Left renal pelvis (tissue), 4 donors: ENCODE measurements at places on chromosomes 7 and 10.

DNA sequence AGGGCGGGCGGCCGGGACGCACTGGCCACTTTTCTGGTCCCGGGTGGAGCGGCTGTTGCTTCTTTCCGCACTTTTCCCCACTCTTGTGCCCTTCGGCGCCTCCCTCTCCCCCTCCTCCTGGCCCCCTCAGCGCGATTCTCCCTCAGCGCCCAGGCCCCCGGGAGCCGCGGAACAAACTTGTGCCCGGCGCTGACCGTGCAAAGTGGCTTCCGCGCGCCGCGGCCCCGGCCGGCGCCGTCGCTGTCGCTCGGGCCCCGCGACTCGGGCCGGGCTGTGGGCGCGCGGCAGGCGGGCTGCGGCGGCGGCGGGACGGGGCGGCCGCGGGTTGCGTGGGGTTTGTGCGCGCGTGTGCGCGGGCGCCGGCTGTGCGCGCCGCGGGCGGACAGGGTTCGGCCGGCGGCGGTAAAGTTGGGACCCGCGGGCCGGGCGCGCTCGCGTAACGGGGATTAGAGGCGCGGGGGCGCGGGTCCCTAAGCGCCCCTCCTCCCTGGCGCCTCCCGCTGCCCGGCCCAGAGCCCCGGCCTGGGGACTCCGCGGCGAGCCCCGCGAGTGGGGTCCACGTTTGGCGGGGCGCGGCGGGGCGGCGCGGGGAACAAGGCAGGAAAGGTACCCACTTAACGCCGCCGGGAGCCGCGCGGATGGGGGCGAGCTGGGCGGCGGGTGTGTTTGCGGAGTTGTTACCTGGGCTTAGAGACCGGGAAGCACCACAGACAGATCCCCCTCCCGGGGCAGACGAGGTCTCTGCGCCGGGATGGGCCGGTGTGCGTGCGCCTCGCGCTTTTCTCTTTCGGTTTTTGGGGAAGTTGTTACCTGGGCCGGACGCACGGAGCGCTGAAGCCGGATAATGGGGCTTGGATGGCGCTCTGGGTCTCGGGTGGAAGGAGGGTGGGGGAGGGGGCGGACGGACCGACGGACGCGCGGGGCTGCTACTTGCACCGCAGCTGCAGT, 860 bp downstream of the ZEB1 start:
- DNase-seq, result peak; percentile 20

- DNase-seq, result no peak
These were observed 108.0 kb downstream of the WDFY4 start for GRCh38 chr10:48792687-48793096.

DNA sequence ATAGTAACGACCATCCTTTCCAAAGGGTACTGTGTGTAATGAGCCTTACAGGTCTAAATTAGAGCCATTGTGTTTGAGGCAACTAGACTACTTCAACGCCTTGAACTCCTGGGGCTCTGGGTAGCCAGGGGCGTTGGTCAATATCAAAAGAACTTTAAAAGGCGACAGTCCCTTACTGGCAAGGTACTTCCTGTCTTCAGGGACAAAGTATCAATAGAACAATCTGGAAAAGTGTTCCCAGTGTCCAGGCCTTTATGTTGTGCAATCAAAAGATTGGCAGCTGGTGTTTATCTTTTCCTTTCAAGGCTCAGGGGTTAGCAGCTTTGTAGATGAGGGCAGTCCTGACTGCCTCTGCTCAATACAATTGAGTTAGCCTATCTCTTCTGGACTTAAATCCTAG, 284.3 kb downstream of the PARD3 start:
- DNase-seq, result no peak

GRCh38 chr7:11726001-11726793, 105.8 kb downstream of the THSD7A start:
- no peak for DNase-seq

- no peak for DNase-seq
These were observed 453.2 kb downstream of the DPP6 start for GRCh38 chr7:154505362-154505761.

GRCh38 chr7:154928136-154929005, 74.6 kb downstream of the PAXIP1 start:
- peak; percentile 91 for DNase-seq

GRCh38 chr7:30975256-30975899, 11.6 kb downstream of the GHRHR start:
- DNase-seq, result no peak

DNA sequence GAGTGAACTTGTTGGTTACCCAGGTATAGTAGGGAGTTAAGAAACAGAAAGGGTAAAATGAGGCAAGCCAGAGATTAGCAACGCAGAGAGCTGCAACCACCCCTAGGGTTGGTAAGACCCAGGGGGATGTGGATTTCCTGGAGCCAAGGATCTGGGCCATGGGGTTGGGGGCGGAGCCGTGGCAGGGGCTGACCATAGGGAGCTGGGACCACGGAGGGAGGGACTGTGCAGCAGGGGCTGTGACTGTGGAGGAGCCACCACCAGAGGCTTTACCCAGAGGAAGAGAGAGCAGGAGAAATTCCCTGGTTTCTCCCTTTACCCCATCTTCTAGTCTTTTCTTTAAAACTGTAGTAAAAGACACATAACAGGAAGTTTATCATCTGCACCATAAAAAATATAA, 58.6 kb upstream of the BAIAP2L1 start:
- DNase-seq, result no peak

DNA sequence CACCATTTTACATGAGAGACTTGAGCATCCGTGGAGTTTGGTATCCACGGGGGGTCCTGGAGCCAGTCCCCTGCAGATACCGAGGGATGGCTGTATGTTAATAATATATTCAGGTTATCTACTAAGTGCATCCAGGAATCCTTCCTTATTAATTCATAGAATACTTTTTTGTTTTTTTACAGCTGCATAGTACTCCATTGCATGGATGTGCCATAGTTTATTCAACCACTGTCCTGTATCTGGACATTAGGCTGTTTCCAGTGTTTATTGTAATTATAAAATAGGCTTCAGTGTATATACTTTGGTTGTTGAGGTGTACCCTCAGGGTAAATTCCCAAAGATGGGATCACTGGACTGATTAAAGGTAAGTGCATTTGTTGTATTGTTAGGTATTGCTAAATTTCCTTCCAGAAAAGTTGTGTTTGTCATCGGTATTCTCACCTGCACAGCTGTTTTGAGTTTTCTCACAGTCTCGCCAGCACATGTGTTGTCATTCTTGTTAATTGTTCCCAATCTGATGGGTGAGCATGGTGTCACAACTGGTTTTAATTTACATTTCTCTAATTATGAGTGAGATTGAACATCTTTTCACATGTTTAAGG, 55.1 kb downstream of the INPP5F start:
- DNase-seq, result no peak

DNA sequence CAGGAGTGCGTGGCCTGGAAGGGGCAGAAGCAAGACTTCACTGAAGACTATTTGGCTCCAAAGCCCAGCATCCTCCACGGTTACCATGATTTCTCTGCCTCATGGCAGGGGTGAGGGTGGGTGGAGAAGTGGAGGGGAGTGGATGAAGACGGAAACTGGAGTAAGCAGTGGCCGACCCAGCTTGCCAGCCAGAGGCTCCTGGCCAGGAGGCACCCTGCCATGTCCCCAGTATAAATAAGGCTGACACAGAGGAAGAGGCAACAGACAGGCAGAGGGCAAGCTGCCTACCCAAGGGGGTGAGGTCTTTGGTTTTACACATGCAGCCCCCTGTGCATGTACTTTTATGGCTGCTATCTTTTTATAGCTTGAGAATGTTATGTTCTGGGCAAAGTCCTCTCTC, 102.6 kb upstream of the TBX20 start:
- DNase-seq, result no peak

GRCh38 chr7:44489955-44490350, 505 bp downstream of the NUDCD3 start:
- DNase-seq, result no peak

DNA sequence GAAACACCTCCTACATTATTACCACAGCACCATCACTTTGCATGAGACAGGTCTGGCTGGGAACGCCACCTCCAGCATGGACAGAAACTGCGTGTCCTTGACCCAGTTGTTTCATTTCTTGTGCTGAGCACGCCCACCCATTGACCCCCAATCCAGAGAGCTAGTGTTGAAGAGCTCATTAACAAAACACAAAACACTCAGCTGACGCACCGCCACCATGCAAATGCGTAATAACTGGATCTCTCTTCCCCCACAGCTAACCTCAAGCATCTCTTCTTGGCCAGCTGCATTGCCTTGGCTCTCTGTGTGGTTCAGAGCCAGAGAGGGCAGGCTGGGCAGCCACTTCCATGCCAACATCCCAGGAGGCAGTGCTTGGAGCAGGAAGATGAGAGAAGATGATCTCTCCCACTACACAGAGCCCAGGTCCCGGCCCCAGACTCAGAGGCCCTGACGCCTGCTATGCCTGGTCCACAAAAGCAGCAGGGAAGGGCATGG, 173.5 kb downstream of the PLXNA4 start:
- no peak for DNase-seq

- no peak for DNase-seq
These were observed 183.0 kb downstream of the RAPGEF5 start for GRCh38 chr7:22173685-22174573.

- DNase-seq, result no peak
These were observed 55.9 kb downstream of the PWWP2B start for GRCh38 chr10:132452651-132453469.

DNA sequence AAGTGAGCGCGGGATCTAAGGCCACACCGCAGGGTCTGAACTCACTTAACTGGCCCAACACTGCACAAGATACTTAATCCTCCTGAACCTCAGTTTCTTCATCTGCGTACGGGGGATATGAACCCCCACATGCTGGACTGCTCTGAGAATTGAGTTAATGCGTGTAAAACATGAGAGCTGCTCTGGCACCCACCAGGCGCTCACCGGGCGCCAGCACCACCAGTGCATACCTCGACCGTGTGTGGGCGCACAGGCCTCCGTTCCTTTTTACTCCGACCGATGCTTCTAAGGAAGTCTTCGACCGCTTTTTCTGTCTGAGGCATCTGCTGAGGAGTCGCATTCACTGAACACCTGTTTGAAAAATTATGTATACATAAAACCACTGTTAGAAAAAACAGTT, 27.2 kb downstream of the PITRM1 start:
- DNase-seq, result no peak

GRCh38 chr7:107850643-107851042, 40.3 kb upstream of the DLD start:
- no peak for DNase-seq

- DNase-seq, result no peak
These were observed 184.8 kb upstream of the NRP1 start for GRCh38 chr10:33519130-33519860.

DNA sequence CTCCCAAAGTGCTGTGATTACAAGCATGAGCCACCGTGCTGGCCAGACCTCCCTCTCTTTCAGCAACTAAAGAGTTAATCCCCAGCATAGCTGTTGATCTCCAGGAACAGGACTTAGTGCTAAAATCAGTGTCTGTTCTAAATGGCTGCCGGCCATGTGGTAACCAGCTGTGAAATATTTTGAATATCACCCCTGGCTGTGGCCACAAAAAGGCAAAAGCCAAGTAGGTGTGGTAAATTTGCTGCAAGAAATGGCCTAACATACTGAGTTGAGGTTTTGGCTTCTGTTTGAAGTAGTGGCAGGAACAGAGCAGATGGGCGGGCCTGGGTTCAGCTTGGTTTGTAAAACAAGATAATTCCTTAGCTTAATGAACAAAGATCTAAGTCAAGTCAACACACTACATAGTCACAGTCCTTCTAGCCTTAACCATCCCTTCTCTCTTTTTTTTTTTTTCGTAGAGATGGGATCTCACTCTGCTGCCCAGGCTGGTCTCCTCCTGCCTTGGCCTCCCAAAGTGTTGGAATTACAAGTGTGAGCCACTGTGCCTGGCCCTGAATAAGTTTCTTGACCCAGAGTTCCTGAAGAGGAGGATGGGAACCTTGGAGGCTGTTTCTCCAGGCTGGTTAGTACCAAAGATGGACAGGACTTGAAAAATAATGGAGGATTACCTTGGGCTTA, 22.7 kb upstream of the AGFG2 start:
- DNase-seq, result no peak

GRCh38 chr10:3850999-3851937, 66.3 kb upstream of the KLF6 start:
- DNase-seq, result no peak

DNA sequence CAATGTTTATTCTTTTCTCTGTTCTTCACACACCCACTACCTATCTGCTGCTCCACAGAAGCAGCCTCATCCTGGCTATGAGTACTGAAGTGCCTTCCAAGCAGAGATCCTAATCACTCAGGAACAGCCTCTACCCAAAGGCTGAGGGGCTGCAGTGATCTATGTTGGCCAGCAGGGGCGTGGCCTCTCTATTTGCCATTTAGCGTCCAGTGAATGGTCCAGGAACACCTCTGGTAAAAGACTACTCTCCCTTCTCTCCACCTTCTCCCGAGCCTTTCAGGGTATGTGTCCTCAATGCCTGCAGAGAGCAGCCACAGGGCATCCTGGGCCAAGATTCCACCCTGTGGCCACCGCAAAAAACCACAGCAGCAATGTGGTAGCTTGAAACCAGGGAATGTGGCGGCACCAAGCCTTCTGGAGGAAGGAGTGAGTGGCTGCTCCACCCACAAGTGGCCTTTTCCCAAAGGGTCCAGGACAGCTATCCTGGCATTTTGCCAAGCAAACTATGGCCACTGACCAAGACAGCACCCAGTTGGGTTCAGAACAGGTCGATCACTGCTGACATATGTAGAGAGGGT, 70.9 kb downstream of the SYPL1 start:
- no peak for DNase-seq

DNA sequence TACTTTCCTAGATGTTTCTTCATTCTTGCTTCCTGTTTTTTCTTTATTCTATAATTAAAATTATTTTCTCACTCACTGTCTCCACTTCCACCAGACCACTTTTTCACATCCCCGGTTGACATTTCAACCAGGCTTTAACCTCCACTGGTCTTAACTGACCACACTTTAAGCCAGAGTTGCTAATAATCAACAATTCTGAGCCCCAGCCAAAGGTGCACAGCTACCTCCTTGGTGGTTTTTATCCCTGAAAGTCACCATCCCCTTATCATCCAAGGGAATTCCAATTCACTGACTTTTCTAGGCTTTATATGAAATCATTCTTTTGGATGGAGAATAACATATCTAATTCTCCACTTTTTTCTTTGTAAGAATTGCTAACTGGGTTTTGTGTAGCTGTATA, 138.9 kb downstream of the FRMD4A start:
- no peak for DNase-seq

DNA sequence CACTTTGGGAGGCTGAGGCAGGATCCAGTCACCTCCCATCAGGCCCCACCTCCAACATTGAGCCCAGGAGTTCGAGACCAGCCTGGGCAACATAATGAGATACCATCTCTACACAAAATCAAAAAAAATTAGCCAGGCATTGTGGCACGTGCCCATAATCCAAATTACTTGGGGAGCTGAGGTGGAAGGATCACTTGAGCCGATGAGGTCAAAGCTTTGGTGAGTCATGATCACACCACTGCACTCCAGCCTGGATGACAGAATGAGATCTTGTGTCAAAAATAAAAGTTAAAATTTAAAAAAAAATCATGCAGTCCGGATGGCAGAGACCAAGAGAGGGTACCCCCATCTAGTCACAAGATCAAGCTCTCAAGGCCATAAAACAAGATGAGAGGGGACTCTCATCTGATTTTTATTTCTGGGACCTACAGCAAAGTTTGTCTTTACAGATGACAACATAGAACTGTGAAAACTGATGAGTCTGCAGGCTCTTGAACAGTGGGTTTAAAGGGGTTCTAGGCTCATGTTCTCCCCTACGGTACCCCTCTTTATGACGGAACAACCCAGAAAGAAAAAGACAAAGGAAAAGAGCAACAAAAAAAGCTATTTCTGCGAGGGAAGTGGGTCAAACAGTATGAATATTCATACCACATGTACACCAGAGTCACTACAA, 28.9 kb upstream of the CREB3L2 start:
- no peak for DNase-seq

- no peak for DNase-seq
These were observed 33.1 kb upstream of the RPA3 start for GRCh38 chr7:7751243-7752092.
